ENCODE measurements at places on chromosomes 12 and 14.

DNA sequence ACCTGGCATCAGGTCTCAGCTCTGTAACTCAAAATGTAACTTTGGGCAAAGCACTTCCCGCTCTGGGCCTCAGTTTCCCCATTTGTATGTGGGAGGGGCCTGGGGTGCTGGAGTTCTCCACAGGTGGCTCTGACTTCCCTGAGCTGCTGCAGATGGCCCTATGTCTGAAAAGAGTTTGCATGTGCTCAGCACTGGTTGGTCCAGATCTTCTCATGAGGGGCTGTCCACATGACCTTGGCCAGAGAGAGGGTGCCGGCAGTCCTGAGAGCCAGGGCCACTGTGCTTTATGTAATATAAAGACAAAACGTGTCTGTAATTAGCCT is 7.2 kb upstream of the CACNA2D4 start:
- no peak for DNase-seq

DNA sequence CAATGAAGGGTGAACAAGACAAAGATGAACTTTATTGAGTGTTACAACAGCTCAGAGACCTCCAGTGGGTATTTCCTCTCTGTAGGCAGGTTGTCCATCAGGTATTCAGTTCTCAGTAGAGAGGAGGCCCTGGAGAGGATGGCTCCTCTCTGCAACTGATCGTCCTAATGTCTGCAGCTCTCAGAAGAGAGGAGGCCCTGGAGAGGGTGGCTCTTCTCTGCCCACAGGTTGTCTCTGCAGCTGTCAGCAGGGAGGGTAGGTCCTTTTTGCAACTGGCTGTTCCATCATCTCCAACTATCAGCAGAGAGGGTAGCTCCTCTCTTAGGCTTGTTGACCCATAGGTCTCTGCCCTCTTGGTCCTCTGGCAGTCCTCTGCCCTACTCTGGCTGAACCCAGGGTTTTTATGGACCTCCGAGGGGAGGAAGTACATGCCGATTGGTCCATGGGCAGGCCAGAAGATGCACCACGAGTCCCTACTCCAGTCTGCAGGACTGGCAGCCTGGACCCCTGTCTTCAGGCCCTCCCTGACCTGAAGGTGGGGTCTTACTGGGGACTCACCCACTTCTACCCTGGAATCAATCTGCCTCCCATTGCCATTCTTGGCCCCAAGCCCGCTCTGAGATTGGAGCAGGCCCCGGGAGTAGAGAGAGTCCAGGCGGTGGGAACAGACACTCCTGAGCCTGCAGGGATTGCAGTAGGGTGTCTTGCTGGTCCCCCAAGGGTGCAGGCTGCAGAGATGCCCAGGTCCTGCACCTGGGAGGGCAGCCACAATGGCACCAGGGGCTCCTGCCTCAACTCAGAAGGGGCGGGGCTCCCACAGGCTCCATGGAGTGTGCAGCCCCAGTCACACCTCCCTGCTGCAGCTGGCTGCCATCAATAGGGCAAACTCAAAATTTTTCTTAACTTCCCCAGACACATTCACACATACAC is 2.3 kb downstream of the TMEM116 start:
- no peak for DNase-seq

GRCh38 chr12:107091989-107092641 is 1.2 kb downstream of the CRY1 start:
- peak; percentile 28 for DNase-seq

DNA sequence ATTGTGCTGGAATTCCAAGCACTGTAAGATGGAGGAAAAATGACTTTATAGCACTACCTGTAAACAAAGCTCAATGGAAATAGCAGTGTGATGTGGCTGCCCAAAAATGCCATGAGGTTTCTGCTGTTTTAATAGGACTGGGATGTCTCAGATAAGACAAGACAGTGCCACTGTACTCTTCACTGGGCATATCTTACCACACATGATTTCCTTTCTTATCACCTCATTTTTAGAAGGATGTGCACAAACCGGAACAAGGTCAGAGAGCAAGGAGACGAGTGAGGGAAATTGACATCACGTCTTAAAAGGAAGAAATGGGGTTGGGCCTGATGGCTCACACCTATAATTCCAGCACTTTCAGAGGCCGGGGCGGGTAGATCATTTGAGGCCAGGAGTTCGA is 38.4 kb upstream of the FGD4 start:
- no peak for DNase-seq

- no peak for DNase-seq
Observed at GRCh38 chr14:33254861-33255395, 316.2 kb downstream of the NPAS3 start.

GRCh38 chr12:114226241-114226928 is 179.6 kb downstream of the TBX5 start:
- DNase-seq, result no peak

- DNase-seq, result no peak
Observed at GRCh38 chr12:66768293-66768692, 89.4 kb upstream of the GRIP1 start.

- DNase-seq, result no peak
Observed at GRCh38 chr14:22488522-22489243, 100.3 kb downstream of the DAD1 start.

- no peak for DNase-seq
Observed at GRCh38 chr12:27530157-27530922, 6.3 kb downstream of the PPFIBP1 start.

GRCh38 chr14:94483729-94484275 is 7.8 kb upstream of the SERPINA9 start:
- DNase-seq, result no peak

- DNase-seq, result no peak
Observed at GRCh38 chr14:93381644-93382043, 34.7 kb downstream of the COX8C start.

DNA sequence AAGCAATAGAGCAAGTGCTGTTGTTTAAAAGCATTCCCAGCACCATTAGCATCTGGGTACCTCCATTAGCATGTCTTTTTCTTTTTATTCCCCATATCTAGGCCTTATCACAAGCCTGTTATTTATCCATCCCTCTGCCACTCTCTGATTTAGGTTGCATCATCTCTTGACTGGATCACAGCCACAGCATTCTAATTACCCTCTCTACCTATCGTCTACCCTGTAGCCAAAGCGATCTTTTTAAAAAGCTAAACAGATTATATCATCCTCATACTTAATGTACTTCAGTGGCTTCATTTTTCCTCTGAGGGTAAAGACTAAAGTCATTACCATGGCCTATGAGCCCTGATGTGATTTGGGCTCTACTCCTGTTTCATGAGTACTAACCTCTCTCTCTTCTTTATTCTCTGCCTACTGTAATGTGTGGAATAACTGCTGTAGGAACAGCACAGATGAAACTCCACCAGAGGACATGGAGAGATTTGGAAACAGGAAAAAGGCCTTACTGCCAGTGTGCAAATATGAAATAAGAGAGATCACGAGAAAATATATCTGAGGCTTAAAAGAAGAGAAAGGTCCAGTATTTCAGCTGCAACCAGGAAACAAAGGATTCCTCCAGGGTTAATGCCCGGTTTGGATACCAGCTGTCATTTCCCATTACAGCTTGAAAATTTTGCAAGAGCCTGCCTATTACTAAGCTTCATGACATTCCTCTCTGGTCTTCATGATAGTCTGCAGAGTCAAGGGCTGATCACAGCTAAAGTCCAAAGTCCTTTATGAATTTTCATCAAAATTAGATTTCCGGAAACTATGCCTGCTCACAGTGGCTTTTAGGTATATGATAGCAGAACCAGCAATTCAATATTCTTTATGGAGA is 422.5 kb upstream of the PDE3A start:
- no peak for DNase-seq

GRCh38 chr14:92657457-92658142 is 90.8 kb downstream of the LGMN start:
- DNase-seq, result peak; percentile 52

- DNase-seq, result no peak
Observed at GRCh38 chr14:56244138-56244789, 126.1 kb downstream of the PELI2 start.

GRCh38 chr14:50837850-50838470 is 7.0 kb upstream of the NIN start:
- no peak for DNase-seq

DNA sequence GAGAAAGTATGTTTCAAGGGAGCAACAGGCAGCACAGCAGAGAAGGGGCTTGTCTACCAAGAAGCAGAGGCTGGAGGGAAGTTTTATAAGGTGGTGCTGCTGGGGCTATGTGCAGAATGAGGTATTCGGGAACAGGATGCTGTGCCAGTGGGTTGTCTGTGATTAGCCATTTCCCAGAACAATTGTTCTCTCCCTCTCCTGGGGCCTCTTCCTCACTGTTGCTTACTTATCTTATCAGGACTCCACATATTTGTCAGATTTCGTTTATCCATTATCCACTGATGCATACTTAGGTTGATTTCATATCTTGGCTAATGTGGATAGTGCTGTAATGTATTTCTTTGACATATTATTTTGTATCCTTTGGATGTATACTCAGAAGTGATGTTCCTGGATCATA is 195.1 kb upstream of the RTL1 start:
- DNase-seq, result no peak

- DNase-seq, result peak; percentile 3
Observed at GRCh38 chr12:111443086-111443485, 37.4 kb downstream of the SH2B3 start.

DNA sequence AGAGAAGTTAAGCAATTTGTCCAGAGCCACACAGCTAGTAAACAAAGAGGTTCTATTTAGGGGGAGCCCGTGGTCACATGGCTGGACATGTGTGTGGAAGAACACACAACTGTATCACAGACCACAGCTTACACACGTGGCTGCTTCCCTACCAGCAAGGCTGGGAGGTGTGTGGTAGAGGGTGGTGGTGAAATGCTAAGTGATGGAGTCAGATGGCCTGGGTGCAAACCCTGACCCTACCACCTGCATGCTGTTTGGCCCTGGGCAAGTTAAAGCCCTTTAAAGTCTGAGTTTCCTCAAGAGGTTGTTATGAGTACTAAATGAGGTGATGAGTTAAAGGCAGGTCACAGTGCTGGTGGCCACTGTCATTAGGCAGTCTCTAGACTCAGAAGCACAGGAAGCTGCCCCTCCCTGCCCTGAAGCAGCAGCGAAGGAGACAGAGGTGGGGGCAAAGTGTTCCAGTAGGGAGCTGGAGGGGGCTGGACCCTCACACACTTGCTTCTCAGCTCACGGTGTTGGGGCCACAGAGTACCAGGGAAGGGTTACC is 64.2 kb downstream of the ERH start:
- DNase-seq, result no peak

DNA sequence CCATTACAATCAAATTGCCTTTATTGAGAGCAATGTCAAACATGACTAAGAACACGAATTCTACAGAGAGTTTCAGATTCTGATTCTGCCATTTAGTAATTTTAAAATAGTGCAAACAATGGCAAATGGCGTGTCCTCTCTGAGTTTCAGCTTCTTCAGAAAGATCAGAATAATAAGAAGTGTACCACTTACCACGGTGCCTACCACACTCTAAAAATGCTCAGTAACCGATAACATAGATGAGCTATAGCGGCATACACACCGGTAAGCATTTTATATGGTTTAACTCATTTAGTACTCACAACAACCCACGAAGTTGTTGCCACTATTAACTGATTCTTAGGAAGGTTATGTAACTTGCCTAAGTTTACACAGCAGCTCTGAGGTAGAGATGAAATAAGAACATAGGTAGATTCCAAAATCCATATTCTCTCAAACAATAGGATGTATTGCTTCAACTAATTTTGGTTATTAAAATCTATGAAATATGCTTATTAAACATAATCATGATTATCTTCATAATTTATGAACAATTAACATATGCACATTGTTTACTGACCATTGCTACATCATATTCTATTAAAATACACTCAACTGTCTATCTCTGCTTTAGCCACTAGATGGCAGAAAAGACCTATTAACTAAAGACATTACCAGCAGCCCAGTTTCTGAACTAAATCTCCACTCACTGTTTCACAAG is 38.3 kb downstream of the SLC6A15 start:
- DNase-seq, result no peak

DNA sequence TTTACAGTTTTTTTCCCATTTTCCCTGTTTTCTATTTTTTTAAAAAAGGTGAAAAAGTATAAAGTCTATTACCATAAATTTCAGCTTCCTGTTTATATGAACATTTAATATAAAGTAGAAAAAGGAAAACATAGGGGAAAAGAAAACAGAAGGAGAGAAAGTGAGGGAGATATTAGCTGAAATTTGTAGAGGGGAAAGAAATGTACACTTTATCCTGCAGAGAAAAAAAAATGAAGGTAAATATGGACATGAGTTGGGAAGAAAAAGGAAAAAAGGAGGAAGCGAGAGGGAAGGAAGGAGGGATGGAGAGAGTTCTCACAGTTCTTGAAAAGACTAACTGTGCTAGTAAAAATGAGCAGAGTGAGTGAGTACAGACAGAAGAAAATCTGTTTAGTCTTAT is 91.6 kb upstream of the BTG1 start:
- DNase-seq, result no peak

DNA sequence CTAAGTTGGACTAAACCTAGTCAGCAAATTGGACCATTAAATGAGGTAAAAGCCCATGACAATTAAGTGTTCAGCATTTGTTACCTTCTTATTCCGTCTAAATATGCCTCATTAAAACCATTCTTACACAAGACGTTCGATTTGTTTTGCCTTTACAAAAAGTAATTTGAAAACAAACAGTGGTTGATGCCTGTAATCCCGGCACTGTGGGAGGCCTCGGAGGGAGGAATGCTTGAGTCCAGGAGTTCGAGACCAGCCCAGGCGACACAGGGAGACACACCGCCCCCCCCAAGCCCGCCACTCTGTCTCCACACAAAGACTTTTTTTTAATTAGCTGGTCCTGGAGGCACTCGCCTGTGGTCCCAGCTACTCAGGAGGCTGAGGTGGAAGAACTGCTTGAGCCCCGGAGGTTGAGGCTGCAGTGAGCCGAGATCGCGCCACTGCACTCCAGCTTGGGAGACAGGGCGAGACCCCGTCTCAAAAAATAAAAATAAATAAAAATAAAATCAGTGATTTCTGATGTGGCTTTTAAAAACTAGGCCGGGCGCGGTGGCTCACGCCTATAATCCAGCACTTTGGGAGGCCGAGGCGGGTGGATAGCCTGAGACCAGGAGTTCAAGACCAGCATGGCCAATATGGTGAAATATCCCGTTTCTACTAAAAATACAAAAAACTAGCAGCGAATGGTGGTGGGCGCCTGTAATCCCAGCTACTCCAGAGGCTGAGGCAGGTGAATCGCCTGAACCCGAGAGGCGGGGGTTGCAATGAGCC is 856 bp upstream of the EIF4B start:
- no peak for DNase-seq

GRCh38 chr14:24372701-24373416 is 4.9 kb downstream of the NFATC4 start:
- DNase-seq, result no peak

DNA sequence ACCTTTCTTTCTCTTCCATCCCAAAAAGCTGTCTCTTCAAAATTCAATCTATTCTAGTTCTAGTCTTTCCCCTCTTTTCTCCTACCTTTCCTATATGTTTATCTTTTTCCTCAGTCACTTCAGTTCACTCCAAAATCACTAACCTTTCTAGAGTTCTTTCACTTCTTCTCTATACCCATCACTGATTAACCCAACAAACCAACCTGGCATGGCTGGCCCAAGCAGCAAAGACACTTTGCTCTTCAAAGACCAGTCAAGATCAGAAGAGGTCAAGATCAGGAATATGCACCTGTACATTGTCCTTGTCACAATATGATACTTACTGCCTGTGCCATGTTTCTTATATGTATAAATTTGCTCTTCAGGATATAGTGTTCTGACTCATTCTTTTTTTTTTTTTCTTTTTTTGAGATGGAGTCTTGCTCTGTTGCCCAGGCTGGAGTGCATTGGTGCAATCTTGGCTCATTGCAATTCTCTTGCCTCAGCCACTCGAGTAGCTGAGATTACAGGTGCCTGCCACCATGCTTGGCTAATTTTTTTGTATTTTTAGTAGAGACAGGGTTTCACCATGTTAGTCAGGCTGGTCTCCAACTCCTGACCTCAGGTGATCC is 112.9 kb downstream of the C12orf42 start:
- no peak for DNase-seq

- DNase-seq, result no peak
Observed at GRCh38 chr12:91574391-91574790, 391.8 kb upstream of the DCN start.
